ENCODE measurements at places on chromosomes 3 and 15.

DNA sequence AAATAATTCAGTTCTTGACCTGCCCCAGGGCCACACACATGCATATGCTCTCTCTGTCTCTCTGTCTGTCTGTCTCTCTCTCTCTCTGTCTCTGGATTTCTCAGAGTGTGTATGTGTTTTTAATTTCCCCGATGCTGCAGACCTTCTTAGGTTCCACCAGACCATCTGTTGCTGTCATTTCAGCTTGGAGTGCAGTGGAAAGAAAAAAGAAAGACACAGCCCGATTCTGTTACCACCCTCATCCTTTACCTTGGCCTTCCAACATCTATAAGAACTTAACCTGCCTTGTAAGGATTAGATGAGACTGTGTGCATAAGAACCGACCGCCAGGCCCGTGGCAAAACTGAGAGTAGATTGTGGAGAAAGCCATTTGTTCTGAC lies 9.7 kb upstream of the PGPEP1L start:
- no peak for DNase-seq

DNA sequence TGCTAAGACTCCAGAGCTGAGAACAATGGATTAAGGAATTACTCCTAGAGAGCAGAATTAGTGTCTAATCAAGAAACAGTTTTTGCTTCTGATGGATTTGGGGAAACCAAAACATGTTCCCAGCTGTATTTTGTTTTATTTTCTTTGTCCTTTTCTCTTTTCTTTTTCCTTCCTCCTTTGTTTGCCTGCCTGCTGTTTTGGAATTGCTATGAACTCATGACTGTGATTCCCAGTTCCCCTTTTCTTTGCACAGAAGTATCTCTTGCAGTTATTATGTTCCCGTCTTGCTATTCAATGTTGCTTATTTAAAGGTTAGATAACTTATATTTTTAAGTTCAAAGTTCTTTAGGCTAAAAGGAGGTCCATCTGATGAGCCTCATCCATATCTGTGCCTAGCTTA lies 77.0 kb upstream of the GBE1 start:
- no peak for DNase-seq

GRCh38 chr15:82807920-82808633 lies 1.4 kb upstream of the WHAMM start:
- no peak for DNase-seq

- DNase-seq, result peak; percentile 15
Observed at GRCh38 chr15:52652984-52653383, 26.2 kb downstream of the ATOSA start.

DNA sequence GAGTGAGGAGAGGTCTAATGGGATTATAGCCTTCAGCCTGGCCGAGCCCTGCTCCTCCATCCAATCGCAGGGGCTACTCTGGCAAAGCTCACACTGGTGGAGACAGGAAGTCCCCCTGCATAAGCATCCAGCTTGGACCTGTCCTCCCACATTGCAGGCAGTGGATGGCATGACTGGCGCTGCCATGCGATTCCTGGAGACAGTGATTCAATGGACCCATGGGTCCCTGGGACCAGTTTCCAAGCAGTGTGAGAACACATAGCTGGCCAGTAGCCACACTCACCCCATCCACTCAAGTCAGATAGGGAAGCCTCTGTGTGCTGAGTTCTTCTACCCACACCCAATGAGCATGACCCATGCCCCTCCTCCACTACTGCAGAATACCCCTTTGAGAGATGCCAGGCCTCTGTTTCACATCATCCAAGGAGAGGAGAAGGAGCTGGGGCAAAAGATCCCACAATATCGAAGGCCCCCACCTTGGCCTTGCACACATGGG lies 18.1 kb upstream of the POC1A start:
- no peak for DNase-seq

DNA sequence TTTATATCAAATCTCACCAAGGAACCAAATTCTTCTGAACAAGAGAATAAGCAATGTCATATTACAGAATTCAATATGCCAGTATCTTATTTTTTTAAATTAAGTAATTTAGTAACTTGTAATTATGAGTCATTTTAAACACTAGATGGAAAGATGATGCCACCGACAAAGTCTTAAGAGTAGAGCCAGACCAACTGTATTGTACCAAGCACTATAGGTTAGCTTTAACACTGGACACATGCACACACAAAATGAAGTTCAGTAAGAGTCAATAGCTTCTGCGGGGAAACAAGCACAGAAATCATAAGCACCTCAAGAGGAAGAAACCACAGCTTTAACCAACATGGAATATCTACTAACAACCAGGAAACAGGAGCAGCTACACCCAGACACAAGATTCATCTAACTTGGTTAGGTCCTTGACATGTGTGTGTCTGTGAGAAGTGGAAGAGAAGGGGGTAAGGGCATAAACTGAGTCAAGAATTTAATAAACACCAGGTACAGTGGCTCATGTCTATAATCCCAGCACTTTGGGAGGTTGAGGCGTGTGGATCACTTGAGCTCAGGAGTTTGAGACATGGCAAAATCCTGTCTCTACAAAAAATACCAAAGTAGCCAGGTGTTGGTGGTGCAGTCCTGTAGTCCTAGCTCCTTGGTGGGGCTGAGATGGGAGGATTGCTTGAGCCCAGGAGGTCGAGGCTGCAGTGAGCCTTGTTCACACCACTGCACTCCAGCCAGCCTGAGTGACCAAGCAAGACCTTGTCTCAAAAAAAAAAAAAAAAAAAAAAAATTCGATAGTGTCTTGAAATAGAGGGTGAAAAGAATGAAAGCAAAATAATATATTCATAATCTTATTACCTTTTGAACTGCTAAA lies 28.9 kb downstream of the DENND4A start:
- DNase-seq, result no peak

- DNase-seq, result no peak
Observed at GRCh38 chr15:38374556-38374955, 79.4 kb upstream of the FAM98B start.

GRCh38 chr15:100115711-100116090 lies 226.1 kb downstream of the ADAMTS17 start:
- no peak for DNase-seq

DNA sequence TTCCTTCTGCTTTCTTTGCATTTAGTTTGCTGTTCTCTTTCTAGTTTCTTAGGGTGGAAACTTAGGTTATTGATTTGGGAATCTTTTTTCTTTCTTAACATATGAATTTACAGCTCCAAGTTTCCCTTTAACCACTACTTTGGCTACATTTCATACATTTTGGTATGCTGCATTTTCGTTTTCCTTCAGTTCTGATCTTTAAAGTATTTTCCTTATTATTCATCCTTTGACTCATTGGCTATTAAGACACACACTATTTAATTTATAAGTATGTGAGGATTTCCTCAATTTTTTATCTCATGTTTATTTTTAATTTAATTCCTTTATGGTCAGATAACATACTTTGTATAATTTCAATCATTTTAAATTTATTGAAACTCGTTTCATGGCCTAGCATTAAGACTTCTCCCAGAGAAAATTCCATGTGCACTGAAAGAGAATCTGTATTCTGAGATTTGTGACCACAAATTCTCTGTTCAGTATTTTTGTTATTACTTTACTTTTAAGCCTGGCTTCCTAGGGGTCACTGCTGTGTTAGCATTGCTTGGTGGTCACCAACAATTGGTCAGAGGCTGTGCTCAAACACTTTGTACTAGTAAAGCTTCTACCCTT lies 87.7 kb downstream of the CFAP20DC start:
- peak; percentile 4 for DNase-seq

- no peak for DNase-seq
Observed at GRCh38 chr3:172315401-172316091, 132.7 kb downstream of the GHSR start.

GRCh38 chr3:123379041-123379830 lies 69.7 kb downstream of the ADCY5 start:
- DNase-seq, result no peak

- peak; percentile 22 for DNase-seq
Observed at GRCh38 chr3:175951047-175951694, 1092.0 kb downstream of the NAALADL2 start.

DNA sequence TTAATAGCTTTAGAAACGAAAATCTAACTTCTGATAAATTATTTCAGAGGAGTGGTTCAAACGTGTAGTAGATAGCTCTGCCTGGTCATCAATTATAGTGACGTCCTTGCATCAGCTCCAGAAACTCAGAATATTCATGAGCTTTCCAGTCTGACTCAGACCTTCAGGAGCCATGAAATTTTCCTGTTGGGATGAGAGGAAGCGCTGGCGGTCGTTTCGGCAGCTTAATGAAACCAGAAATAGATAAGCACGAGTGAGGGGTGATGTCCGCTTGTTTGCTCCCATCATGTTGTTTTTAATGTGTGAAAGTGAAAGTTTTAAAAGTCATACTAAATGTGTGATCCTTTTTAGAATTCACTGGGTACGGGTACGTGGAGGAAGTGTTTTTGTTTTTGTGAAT lies 141.1 kb downstream of the PGPEP1L start:
- DNase-seq, result no peak

GRCh38 chr3:124995460-124995994 lies 60.3 kb downstream of the HEG1 start:
- DNase-seq, result no peak

DNA sequence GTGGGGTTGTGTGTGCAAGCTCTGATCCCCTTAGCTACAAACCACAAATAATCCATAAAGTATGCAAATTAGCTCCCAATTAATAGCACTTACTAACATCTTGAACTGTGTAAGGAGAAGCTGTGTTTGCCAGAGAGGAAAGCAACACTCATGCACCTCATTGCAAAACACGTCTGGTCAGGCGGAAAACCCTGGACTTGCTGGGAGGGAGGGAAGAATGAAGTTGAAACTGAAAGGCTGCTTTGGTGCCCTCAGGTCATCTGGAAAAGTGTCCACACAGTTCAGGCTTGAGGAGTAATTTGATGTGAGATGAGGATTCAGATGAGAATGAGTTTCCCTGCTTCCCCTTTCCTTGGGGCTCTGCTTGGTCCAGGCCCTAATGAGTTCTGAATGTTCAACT lies 185.5 kb upstream of the ANKRD28 start:
- no peak for DNase-seq

- DNase-seq, result no peak
Observed at GRCh38 chr15:58758141-58758540, 8.6 kb upstream of the ADAM10 start.

DNA sequence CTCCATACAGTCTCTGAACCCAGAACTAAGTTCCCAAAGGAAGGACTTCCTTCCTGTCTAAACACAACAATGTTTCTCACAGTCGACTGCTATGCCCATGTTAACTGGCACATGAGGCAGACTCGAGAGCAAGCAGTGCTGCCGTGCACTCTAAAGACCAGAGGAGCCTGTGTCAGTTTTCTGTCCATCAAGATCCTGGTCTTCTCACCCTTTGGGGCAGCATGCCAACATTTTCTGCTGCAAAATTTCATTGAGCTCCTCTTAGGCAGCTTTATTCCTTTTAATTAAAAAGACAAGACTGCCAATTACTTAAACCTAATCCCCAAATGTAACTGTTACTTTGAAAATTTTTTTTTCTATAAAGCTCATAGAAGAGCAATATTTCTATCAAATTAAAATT lies 205.1 kb downstream of the GAP43 start:
- no peak for DNase-seq

GRCh38 chr15:96181873-96182301 lies 148.6 kb upstream of the NR2F2 start:
- peak; percentile 79 for DNase-seq

DNA sequence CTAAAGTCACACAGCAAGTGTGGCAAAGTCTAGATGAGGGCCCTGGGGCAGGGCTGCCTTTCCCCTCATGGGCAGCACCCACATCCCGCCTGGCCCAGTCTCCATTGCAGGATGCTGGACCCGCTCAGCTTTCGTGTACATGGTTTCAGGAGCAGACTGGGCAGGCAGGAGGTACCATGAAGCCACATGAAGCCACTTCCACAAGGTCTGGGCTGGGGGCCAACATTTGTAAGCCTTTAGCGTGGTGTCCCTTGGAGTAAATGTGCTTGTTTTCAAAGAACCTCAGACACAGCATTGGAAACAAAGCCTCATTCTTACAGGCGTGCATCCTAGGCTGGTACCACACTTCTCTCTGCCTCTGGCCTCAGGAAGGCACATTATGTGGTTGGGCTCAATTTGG lies 34.5 kb downstream of the UMPS start:
- DNase-seq, result no peak

GRCh38 chr15:77858792-77859490 lies 218.6 kb downstream of the TBC1D2B start:
- no peak for DNase-seq

DNA sequence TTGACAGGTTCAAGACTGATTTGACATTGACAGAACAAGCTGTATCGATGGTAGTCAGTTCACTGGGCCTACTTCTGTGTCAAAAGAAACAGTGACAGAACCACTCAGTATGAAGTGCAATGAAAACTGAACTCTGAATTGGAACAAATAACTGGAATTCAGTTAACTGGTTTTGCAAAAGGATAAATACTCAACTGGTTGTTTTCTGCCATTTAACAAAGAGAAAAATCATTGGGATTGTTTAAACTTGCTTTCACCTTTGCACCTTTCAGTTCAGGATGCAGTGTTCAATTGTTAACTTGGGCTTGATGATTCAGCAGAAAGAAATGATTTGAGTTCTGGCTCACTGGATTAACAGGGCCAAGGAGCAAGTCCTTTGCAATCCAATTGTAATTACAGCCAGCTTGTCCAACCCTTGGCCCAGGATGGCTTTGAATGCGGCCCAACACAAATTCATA lies 4.9 kb downstream of the BTD start:
- no peak for DNase-seq

- peak; percentile 90 for DNase-seq
Observed at GRCh38 chr3:11238880-11239279, 33.3 kb upstream of the ATG7 start.

GRCh38 chr3:127915115-127915936 lies at the start of gene KBTBD12:
Gene KBTBD12 (plus strand): TSS chr3:127915232. CDS start chr3:127923062, 7,830 bp downstream.
- no peak for DNase-seq

- DNase-seq, result peak; percentile 41
Observed at GRCh38 chr3:40476478-40477470, at the start of gene ZNF619. Gene ZNF619 (plus strand): TSS chr3:40477122. CDS start chr3:40477980, 858 bp downstream.

DNA sequence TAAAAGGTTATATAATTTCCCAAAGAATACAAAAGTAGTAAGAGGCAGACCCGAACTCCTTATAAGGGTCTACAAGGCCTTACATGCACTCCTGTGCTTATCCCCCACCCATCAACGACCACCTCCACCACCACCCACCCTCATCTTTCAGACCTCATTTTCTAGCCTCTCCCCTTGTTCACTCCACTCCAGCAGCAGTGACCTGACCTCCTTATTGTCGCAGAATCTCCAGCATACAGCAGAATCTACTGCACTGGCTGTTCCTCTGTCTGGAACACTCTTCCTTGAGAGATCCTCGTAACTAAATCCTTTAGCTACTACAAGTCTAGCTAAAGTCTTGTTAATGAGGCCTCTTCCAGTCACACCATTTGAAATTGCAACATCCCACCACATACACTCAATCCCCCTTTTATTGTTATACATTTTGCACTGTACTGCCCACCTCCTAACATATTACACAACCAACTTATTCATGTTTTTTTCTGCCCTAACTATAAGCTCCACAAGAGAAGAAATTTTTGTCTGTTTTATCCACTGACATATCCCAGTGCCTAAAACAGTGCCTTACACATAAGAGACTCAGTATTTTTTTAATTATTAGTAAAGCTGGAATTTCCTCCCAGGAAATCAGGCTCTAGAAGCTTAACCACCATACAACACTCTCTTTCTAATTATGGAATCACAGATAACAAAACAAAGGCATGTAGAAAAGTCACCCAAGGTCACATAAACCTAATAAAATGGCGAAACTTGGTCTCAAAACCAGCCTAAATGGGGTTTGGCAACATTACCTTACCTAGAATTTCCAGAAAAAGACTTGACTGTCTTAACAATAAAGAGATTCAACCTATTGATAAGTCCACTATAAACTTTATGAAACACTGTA lies 40.2 kb downstream of the ZNF148 start:
- no peak for DNase-seq
